Temporal lobe (tissue), 4 donors: ENCODE measurements at places on chromosomes 12 and 14. TPM values are rescaled to one million over a fixed set of nuclear protein-coding genes. Genes with fewer than 3 reads are reported as not detected.

The MYF6 gene
- total RNA-seq = 0.74 TPM

The NPFF gene
- not detected for total RNA-seq

The TFCP2 gene
- total RNA-seq = 21.9 TPM

The RECQL gene
- 27.5 TPM for total RNA-seq

The PRR4 gene
- total RNA-seq = 0.98 TPM

The PLCZ1 gene
- 0.25 TPM for total RNA-seq

The CLEC2D gene
- 9.1 TPM for total RNA-seq

The OTX2 gene
- total RNA-seq = 0.25 TPM

The NGB gene
- total RNA-seq = 4.9 TPM

The C1QL4 gene
- under 0.01 TPM for total RNA-seq

The SMCO2 gene
- not detected for total RNA-seq

The ANKRD33 gene
- total RNA-seq = not detected

The BCAT1 gene
- total RNA-seq = 32.2 TPM

The FOXN4 gene
- 0.25 TPM for total RNA-seq

The AICDA gene
- not detected for total RNA-seq

The CCDC197 gene
- not detected for total RNA-seq

The OR4E2 gene
- total RNA-seq = not detected

The ANHX gene
- total RNA-seq = not detected

The STYK1 gene
- 3.9 TPM for total RNA-seq

The SOX5 gene
- total RNA-seq = 101 TPM

The ZFHX2 gene
- total RNA-seq = 1.5 TPM

The CISTR gene
- total RNA-seq = not detected

The CDCA3 gene
- 2.7 TPM for total RNA-seq

The RASAL1 gene
- 4.2 TPM for total RNA-seq

The TAS2R46 gene
- total RNA-seq = 5.7 TPM

The STAT6 gene
- total RNA-seq = 4.9 TPM

The RAD51AP1 gene
- 3.2 TPM for total RNA-seq

The CLMN gene
- total RNA-seq = 0.98 TPM

The SOAT2 gene
- total RNA-seq = not detected

The ORAI1 gene
- total RNA-seq = 1.2 TPM

The PTHLH gene
- under 0.01 TPM for total RNA-seq

The GUCY2C gene
- total RNA-seq = under 0.01 TPM

The DBX2 gene
- 2.2 TPM for total RNA-seq

The CLEC7A gene
- 0.74 TPM for total RNA-seq

The MAX gene
- 34.2 TPM for total RNA-seq

The CLEC14A gene
- total RNA-seq = 3.2 TPM

The SCN8A gene
- 50.6 TPM for total RNA-seq

The MOAP1 gene
- total RNA-seq = 63.2 TPM

The KLRC3 gene
- total RNA-seq = 1.2 TPM

The ISM2 gene
- total RNA-seq = 0.49 TPM

The GPRC5A gene
- 0.25 TPM for total RNA-seq

The FBLN5 gene
- 3.2 TPM for total RNA-seq

The CCDC175 gene
- 2.0 TPM for total RNA-seq

The MYH7 gene
- 0.25 TPM for total RNA-seq

The CMKLR1 gene
- 0.98 TPM for total RNA-seq

The IRF9 gene
- total RNA-seq = 10.8 TPM

The KRT6A gene
- not detected for total RNA-seq

The KERA gene
- 1.2 TPM for total RNA-seq

The ADAMTS20 gene
- 0.25 TPM for total RNA-seq

The RND1 gene
- total RNA-seq = 27.5 TPM

The OAS1 gene
- 1.7 TPM for total RNA-seq

The FOXG1 gene
- 54.8 TPM for total RNA-seq

The KRT76 gene
- total RNA-seq = not detected

The BDKRB1 gene
- not detected for total RNA-seq
